ENCODE measurements at places on chromosomes 4 and X.

DNA sequence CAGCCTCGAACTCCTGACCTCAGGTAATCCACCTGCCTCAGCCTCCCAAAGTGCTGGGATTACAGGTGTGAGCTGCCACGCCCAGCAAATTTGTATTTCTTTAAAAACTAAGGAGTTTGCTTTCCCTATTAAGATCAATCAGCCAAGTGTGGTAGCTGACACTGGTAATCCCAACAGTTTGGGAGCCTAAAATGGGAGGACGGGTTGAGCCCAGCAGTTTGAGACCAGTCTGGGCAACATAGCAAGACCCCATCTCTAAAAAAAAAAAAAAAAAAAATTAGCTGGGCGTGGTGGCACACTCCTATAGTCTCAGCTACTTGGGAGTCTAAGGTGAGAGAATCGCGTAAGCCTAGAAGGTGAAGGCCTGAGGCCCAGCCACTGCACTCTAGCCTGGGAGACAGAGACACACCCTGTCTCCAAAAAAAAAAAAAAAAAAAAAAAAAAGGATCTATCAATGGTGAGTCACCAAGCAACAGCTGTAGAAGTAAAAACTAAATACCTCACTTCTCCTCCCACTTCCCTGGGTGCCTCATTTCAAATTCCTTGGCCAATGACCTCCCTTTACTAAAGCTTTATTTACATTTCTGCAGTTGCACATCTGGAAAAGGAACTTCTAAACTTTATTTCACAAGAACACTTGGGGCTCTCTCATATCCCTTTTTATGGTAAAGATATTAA, 54.5 kb downstream of the LDB2 start:
- no peak for DNase-seq

- DNase-seq: no peak
Observed at GRCh38 chrX:47245156-47245555, 12.3 kb downstream of the USP11 start.

GRCh38 chr4:101693842-101694398, 96.6 kb upstream of the BANK1 start:
- no peak for DNase-seq

DNA sequence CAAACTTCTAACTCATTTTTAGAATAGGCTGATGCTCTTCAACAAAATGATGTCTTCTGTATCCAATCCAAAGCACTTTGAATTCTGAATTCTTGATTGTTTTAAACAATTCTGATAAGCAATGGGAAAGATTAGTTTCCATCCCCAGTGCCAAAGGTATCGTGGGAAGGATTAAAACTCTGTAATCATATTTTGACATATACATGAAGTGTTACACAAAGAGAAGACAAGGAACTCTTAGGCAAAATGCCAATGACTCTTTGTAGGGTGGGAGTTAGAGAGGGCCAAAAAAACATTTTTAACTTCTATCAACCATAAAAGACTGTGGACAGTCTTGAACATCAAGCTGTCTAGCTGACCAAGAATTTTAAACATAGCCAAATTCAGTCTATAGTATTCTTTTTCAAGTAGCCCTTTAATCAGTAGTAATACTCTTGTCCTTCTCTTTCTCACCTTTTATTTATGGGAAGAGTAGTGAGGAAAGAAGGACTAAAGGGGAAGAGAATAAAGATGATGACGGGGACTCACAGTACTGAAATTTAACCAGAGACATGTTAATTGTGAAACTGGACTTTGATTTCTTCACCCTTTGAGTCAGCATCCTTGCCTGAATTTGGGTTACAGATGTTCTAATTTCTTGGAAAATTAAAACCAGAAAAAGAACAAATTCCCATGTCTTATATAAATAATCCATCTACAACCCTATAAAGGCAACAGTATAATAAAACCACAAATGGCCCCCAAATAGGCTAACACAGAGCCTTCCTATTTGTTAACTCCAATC, 51.8 kb upstream of the VEGFD start:
- DNase-seq: no peak

- DNase-seq: no peak
Observed at GRCh38 chr4:89847571-89848325, 10.8 kb upstream of the SNCA start.

- DNase-seq: no peak
Observed at GRCh38 chrX:42955349-42955748, 177.4 kb upstream of the PPP1R2C start.

DNA sequence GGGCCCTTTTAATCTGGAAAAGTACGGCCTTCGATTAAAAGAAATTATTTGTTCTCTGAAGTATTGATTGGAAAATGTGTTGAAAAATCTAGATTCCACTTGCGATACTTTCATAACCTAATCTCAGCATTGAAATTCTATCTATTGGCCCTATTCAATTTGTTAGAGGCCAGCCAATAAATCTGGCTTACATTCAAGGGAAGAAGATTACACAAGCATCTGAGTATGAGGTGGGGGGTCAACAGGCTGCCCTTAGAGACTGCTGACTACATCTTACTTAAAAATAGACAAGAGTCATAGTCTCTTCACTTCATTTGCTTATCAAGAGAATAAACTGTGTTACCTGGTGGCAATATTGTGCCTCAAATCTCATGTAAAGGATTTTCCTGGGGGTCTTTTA, 248.0 kb upstream of the KCNIP4 start:
- no peak for DNase-seq

DNA sequence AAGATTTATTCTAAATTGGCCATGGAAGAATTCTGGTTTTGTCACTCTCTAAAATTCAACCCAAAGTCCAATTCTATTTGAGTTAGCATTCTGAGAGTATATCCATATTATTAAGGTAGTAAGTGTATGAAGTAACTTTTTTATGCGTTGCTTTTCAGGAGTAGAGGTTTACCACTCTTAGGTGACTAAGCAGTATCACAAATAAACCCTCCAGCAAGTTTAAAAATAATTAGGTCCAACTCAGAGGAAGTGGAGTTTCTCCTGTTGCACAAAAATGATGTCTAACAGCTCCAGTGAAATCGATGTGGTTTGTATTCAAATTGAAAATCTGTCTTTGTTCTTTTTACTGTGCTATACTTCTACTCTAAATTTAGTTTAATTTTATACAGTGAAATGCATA, 6.6 kb downstream of the SCML1 start:
- no peak for DNase-seq

GRCh38 chrX:29488919-29489318, 726.4 kb upstream of the MAGEB2 start:
- DNase-seq: no peak

DNA sequence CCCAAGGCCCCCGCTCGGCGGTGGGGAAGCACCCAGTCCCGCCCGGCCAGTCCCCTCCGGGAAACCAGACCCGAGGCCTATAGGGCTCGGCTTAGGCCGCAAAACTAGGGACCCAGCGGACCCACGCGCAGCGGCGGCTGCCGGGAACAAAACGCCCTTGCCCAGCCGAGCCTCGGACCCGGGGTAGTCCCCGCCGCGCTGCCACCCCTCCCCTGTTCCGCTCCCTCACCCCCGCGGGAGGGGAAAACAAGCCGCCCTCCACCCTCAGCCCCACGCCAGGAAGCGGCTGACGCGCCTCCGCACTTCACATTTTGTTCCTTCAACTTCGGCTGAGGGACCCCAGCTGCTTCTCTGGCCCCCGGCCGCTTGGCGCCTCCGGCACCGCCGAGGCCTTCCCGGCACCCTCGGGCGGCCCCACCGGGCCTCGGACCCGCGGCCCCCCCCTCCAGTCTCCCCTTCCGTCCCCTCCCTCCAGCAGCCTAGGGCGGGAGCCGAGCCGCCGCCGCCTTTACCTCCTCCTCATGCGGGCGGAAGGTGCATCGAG, 694 bp downstream of the PDS5A start:
- peak; percentile 19 for DNase-seq

GRCh38 chr4:24091639-24092233, 201.9 kb upstream of the PPARGC1A start:
- no peak for DNase-seq

DNA sequence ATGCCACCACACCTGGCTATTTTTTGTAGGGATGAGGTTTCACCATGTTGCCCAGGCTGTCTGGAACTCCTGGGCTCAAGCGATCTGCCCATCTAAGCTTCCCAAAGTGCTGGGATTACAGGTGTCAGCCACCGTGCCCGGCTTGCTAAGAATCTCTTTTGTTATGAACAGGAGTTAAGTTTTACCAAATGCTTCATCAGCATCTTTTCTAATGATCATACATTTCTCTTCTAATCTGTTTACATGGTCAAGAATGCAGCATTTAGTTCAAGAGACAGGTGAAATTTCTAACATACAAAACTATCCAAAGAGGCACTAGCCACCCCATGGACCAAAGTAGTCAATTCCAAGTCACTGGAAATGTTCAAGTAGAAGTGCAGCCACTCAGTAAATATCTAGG, 52.5 kb upstream of the IQSEC2 start:
- DNase-seq: no peak

- no peak for DNase-seq
Observed at GRCh38 chr4:183843248-183843671, 61.8 kb upstream of the STOX2 start.

GRCh38 chr4:14918336-14918735, 83.9 kb upstream of the CPEB2 start:
- no peak for DNase-seq

DNA sequence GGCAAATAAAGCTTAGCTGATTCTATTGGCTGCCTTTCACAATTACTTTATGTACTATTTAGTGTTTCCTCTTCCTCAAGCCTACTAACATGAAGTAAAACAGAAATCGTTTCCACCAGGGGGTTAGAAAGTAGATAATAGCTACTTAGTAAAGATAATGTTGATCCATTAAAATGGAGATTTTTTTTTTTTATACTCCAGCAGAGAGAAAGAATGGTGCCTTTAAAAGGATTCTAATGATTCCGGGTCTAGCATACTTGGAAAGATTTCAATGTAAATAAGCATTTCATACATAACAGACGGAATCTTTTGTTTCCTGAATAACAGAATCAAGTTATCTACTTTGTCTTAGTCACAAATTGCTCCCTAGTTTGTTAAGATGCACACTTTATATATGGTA, 37.1 kb downstream of the GK start:
- no peak for DNase-seq

DNA sequence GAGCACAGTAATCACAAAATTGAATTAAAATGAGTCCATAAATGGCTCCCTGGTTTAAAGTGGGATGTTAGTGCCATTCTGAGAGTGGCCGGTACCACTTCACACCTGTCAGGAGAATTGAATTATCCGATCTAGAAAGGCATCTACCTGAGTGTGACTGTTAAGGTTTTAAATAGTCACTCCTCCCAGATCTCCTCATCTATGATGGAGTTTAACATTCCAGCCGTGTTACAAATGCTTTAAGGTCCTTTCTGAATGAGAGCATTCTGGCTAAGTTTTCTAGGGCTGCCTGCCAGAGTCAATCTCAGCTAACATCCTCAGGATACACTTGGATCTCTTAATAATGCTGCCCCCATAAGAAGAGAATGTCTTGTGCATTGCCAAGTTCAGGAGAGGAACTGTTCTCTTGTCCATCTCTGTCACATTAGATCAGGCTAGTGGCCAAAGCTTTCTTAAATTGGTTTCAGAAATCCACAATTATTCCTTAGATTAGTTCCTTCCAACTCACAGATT, 231.1 kb downstream of the SLC39A8 start:
- DNase-seq: no peak

GRCh38 chrX:151680805-151681204, 14.5 kb upstream of the PRRG3 start:
- peak; percentile 3 for DNase-seq

GRCh38 chr4:77332696-77333270, 175.8 kb downstream of the CCNG2 start:
- no peak for DNase-seq

- peak; percentile 24 for DNase-seq
Observed at GRCh38 chrX:19785647-19786046, 101.8 kb downstream of the SH3KBP1 start.

DNA sequence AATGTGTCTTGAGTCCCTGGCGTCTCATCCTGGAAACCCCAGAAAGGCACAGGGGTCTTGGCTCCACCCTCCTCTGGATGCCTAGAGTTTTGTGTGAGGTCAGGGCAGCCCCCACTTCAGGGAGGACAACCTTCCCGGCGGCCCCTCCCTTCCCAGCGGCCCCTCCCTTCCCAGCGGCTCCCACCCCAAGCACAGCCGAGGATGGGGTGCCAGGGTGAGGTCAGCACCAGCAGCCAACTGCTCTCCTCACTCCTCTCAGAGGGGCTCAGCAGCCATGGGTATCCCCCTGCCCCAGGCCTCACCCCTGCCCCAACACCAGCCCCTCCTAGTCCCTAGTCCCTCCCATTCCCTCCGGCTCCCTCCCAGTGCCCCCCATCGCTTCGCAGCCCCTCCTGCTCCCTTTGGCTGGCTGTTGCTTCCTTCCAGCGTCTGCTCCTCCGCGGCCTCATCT, 17.4 kb downstream of the DGKQ start:
- no peak for DNase-seq

- DNase-seq: no peak
Observed at GRCh38 chr4:6955261-6955911, 45.8 kb downstream of the TBC1D14 start.
